ENCODE measurements at places on chromosomes 2 and 18. TPM values are rescaled to one million over a fixed set of nuclear protein-coding genes. Genes with fewer than 3 reads are reported as not detected.

The NCK2 gene
- 42.9 TPM for total RNA-seq

The GPBAR1 gene
- 4.7 TPM for total RNA-seq

The ZAP70 gene
- total RNA-seq, result 1.2 TPM

The PROC gene
- total RNA-seq, result not detected

The INO80B gene
- 29.2 TPM for total RNA-seq

The LRATD1 gene
- total RNA-seq, result 0.86 TPM

The PSMD14 gene
- 50.4 TPM for total RNA-seq

The TTN gene
- 4,653 TPM for total RNA-seq

The CYP26B1 gene
- total RNA-seq, result 3.0 TPM

GRCh38 chr2:219631904-219632759 lies 4.7 kb downstream of the SLC4A3 start:
- no peaks in the 10 kb centered on the region for H3K36me3 ChIP-seq
- peak; percentile 14 for DNase-seq
- H3K4me1 ChIP-seq, result peaks cover 52% of the 10 kb centered on the region
- peak overlapping the region; percentile 98 for H3K27ac ChIP-seq
- no peaks in the 10 kb centered on the region for H3K27me3 ChIP-seq

GRCh38 chr2:186429104-186429503 lies 57.0 kb upstream of the ZC3H15 start:
- DNase-seq, result no peak
- no peak overlapping the region for H3K27ac ChIP-seq
- H3K4me3 ChIP-seq, result no peak overlapping the region
- H3K4me1 ChIP-seq, result no peaks in the 10 kb centered on the region
- H3K27me3 ChIP-seq, result no peaks in the 10 kb centered on the region

- peak overlapping the region; percentile 90 for H3K27ac ChIP-seq
- no peaks in the 10 kb centered on the region for H3K36me3 ChIP-seq
- H3K4me1 ChIP-seq, result peaks cover 39% of the 10 kb centered on the region
- no peak for DNase-seq
Measured at GRCh38 chr2:200964498-200964897, 1.0 kb upstream of the ORC2 start.

DNA sequence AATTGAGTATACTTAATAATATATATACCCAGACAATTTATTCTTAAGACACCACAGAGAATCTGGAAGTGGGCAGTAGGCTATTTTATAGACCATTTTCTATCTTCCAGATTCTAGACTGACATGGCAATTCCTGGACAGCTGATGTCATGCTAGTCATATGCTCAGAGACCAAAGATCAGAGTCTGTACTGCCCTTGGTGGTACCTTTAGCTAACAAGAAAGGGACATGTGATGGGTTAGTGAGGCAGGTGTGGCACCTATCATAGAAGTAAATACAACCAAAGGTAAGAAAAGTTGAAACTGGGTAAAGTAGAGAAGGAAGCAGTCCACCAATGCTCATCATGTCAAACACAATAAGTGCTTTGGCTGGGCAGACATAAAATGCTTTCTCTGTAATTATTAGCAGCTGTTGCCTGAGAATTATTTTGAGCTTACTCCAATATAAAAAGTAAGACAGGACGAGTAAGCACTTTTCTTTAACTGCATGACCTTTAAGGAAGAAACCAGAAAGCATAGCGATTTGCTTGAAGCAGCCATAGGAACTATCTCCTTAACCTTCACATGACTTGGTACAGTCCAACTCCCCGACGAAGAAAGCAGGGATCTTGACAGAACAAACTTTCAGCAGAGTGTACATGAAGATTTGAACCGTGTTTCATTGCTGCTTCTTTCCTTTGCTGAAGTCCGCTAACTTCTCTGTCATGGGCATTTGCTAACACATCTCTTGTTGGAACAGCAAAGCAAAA lies 47.1 kb downstream of the SLC40A1 start:
- no peak overlapping the region for H3K27ac ChIP-seq
- H3K4me1 ChIP-seq, result no peaks in the 10 kb centered on the region
- H3K4me3 ChIP-seq, result no peak overlapping the region
- H3K27me3 ChIP-seq, result no peaks in the 10 kb centered on the region
- no peak for DNase-seq
- no peaks in the 10 kb centered on the region for H3K36me3 ChIP-seq

- no peak for DNase-seq
- no peaks in the 10 kb centered on the region for H3K4me1 ChIP-seq
- no peak overlapping the region for H3K27ac ChIP-seq
Measured at GRCh38 chr18:67652288-67652687, 135.8 kb upstream of the DSEL start.

GRCh38 chr2:172106108-172106961 lies 3.6 kb upstream of the DLX2 start:
- peaks cover 93% of the 10 kb centered on the region for H3K27me3 ChIP-seq
- DNase-seq, result no peak
- no peaks in the 10 kb centered on the region for H3K36me3 ChIP-seq

DNA sequence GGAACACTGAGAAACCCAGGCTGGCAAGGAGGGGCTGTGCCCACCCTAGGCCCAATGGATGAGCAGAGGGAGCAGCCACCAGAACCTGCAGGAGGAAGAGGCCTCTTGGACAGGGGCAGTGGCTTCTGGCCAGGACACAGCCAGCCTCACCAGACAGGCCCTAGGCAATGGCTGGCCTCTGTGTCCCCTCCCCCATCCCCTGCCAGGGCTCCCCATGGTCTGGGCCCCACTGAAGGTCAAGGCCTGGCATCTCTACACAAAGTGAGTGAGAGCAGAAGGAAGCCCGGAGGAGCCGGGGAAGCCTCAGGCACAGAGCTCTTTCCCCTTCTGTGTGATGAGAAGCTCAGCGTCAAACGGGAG lies 6.3 kb downstream of the PRLH start:
- peaks cover 29% of the 10 kb centered on the region for H3K4me1 ChIP-seq
- no peaks in the 10 kb centered on the region for H3K36me3 ChIP-seq
- H3K27me3 ChIP-seq, result no peaks in the 10 kb centered on the region
- DNase-seq, result no peak

GRCh38 chr2:241645056-241645914 lies 7.8 kb downstream of the ATG4B start:
- DNase-seq, result no peak
- no peak overlapping the region for H3K4me3 ChIP-seq
- no peak overlapping the region for H3K27ac ChIP-seq
- no peaks in the 10 kb centered on the region for H3K36me3 ChIP-seq

- H3K4me1 ChIP-seq, result peaks cover 10% of the 10 kb centered on the region
- no peaks in the 10 kb centered on the region for H3K27me3 ChIP-seq
- no peaks in the 10 kb centered on the region for H3K36me3 ChIP-seq
- DNase-seq, result peak; percentile 53
Measured at GRCh38 chr18:26655525-26656430, 107.4 kb upstream of the KCTD1 start.

- DNase-seq, result no peak
- H3K36me3 ChIP-seq, result no peaks in the 10 kb centered on the region
- H3K27ac ChIP-seq, result no peak overlapping the region
- no peaks in the 10 kb centered on the region for H3K4me1 ChIP-seq
- no peak overlapping the region for H3K4me3 ChIP-seq
Measured at GRCh38 chr2:162967147-162967546, 128.6 kb upstream of the KCNH7 start.

GRCh38 chr2:178152033-178152432 lies 39.8 kb downstream of the RBM45 start:
- H3K27ac ChIP-seq, result no peak overlapping the region
- no peak overlapping the region for H3K4me3 ChIP-seq
- no peaks in the 10 kb centered on the region for H3K27me3 ChIP-seq
- H3K4me1 ChIP-seq, result no peaks in the 10 kb centered on the region
- no peaks in the 10 kb centered on the region for H3K36me3 ChIP-seq

- H3K4me3 ChIP-seq, result peak overlapping the region; percentile 69
- no peaks in the 10 kb centered on the region for H3K27me3 ChIP-seq
- peak; percentile 43 for DNase-seq
- no peaks in the 10 kb centered on the region for H3K36me3 ChIP-seq
- H3K4me1 ChIP-seq, result peaks cover 51% of the 10 kb centered on the region
Measured at GRCh38 chr2:68251855-68252399, 405 bp downstream of the PPP3R1 start.

GRCh38 chr2:221480821-221481220 lies 91.3 kb downstream of the EPHA4 start:
- H3K36me3 ChIP-seq, result no peaks in the 10 kb centered on the region
- H3K4me1 ChIP-seq, result peaks cover 9% of the 10 kb centered on the region
- no peak for DNase-seq
- H3K27ac ChIP-seq, result no peak overlapping the region
- H3K4me3 ChIP-seq, result no peak overlapping the region

Data from heart left ventricle (tissue), 16 donors.